Stimulated activated CD4-positive, alpha-beta T cell treated with anti-CD3 and anti-CD28 coated beads, Interleukin-1b, Interleukin-23, amount 100 ng/mL, for 1 hour (primary cell): ENCODE measurements at places on chromosomes 2 and 18.

DNA sequence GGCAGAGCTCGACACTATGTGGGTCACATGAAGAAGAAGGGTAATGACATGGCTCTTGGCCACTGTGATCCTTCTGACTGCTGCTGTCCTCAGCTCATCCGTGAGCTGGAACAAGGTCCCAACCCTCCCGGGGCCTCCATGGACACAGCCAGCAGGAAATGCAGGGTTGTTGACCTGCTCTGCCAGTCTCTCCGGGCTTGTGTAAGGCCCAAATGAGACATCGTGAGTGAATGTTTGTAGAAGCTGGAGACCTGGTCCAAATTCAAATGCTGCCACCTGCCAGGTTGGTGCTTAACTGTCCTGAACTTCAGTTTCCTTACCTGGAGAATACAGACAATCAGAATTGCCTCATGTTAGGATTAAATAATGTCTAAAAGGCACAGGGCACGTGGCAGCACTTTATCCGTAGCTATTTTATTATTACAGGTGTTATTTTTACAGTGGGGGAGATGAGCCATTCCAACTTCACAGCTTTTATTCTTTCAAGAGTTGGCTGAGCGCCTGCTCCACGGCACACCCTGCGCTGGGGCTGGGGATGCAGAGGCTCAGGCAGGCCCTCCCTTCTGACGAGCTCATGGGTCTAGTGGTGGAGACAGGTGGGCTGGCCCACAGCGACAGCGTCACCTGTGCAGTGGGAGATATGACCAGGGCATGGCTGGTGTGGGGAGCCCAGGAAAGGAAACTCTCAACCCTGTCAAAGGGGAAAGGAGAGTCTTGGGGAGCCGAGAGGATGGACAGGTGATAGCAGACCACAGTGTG, 15.1 kb downstream of the ARHGEF4 start:
- no peak for DNase-seq

DNA sequence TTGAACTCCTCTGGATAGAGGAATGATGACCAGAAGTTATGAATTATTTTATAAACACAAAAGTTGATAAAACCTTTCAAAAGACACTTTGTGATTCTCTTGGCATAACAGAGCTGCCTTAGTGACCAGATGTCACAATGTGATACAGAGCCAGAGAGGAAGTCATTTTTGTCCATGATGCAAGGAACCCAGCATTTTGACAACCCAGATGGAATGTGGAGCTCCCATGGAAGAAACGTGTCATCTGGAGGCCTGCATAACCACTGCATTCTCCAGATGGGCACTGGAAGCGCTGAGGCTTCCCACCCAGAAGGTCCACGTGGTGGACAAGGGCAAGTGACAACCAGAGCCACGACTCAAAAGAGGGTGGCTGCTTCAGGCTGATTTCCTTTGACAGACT, 30.1 kb downstream of the HRH4 start:
- DNase-seq = no peak

DNA sequence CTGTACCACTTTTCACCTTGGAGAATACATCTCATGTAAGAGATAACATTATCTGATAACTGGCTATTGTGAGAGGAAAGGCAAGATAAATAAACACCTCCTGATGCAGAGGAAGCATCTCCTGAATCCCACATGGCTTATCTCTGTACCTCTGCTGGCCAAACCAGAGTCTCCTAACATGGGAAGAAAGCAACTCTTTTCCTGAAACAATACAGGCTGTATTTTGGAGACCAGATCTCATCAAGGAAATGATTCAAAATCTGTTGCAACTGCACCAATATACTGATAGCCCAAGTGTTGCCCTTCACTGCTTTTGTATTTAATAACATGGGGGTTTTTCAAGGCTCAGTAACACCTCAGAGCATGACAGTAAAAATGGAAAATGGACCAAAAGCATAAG, 106.9 kb downstream of the MREG start:
- no peak for DNase-seq

DNA sequence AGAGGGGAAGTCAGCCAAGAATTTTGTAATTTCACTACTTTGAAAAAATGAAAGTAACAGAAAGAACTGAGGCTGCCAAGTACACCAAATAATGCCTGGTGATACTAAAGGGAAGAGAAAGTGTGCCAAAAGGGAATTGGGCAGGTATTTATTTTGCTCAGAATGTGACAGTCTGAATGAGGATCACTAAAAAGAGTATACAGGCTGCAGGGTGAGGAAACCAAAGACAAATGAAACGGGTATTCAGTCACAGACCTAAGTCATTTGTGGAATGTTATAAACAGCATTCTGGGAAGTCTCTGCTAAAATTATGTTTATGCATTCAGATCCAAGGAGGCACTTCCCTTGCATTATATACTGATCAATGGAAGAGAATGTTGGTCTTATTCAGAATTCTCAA, 418.6 kb upstream of the SLC39A10 start:
- DNase-seq = no peak

- no peak for DNase-seq
Observed at GRCh38 chr2:165002638-165003037, 47.3 kb upstream of the SLC38A11 start.

- DNase-seq = no peak
Observed at GRCh38 chr18:41126541-41127235, 828.3 kb upstream of the PIK3C3 start.

GRCh38 chr2:189541591-189541990, 39.0 kb downstream of the SLC40A1 start:
- no peak for DNase-seq

DNA sequence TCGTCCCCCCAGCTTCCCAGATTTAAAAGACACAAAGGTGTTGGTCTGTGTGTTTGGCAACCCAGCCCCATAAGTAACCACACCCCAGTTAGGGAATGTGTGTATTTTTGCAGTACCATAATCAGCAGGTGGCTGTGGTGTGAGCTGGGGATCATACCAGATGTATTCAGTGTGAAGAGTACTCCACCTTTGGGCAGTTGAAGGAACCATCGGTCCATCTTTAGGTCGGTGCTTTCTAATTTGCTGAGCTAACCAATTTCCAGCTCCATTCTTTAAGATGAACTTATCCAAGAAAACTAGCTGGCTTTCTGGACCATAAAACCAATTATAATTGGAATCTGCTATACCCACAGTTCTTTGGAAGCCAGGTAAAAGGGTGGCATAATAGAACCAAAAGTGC, 3.2 kb downstream of the DSEL start:
- DNase-seq = no peak

DNA sequence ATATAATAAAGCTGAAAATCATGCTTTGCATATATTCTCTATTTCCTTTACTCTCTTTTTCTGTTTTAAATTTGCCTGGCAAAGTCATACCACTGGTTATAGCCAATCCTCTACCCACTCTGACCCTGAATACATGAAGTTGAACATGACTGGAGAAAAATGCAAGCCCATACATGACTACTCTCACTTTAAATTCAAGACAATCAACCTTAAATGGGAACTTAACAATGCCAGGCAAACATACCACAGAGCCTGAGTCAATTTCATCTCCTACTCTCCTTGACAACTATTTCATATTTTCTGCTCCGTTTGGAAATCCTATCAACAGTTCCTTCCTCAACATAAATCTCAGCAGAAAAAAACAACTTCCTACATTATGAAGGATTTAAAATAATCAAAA, 22.6 kb downstream of the RAD51AP2 start:
- DNase-seq = no peak

GRCh38 chr2:123993728-123994323, 31.3 kb upstream of the CNTNAP5 start:
- DNase-seq = no peak
